ENCODE measurements at places on chromosomes 16 and 17. TPM values are rescaled to one million over a fixed set of nuclear protein-coding genes. Genes with fewer than 3 reads are reported as not detected.

The CNTNAP1 gene
- 1.4 TPM for polyA plus RNA-seq

The FGF11 gene
- 7.7 TPM for polyA plus RNA-seq

The HOXB8 gene
- 19.3 TPM for polyA plus RNA-seq

The SLC12A4 gene
- 16.7 TPM for polyA plus RNA-seq

The TEKT1 gene
- not detected for polyA plus RNA-seq

The RPGRIP1L gene
- polyA plus RNA-seq, result 4.3 TPM

The QPRT gene
- polyA plus RNA-seq, result 168 TPM

The HS3ST2 gene
- not detected for polyA plus RNA-seq

The C17orf100 gene
- polyA plus RNA-seq, result 3.7 TPM

The GCGR gene
- polyA plus RNA-seq, result 37.2 TPM

The TBC1D3G gene
- not detected for polyA plus RNA-seq

The CCL2 gene
- 53.5 TPM for polyA plus RNA-seq

The LRRC46 gene
- polyA plus RNA-seq, result 1.5 TPM

The NOL3 gene
- 35.3 TPM for polyA plus RNA-seq

The SPEM2 gene
- polyA plus RNA-seq, result not detected

The ZC3H18 gene
- polyA plus RNA-seq, result 11.4 TPM

The CNGB1 gene
- not detected for polyA plus RNA-seq

The TPSG1 gene
- 0.86 TPM for polyA plus RNA-seq

The CLDN9 gene
- polyA plus RNA-seq, result not detected

The BRICD5 gene
- polyA plus RNA-seq, result 8.2 TPM

The KCNJ16 gene
- 163 TPM for polyA plus RNA-seq

The CD79B gene
- polyA plus RNA-seq, result 5.2 TPM

The TBX2 gene
- polyA plus RNA-seq, result 122 TPM

The TLCD2 gene
- 1.3 TPM for polyA plus RNA-seq

The HAP1 gene
- polyA plus RNA-seq, result 0.99 TPM

The DVL2 gene
- polyA plus RNA-seq, result 18.0 TPM

The KRTAP4-6 gene
- polyA plus RNA-seq, result not detected

The KCNG4 gene
- polyA plus RNA-seq, result not detected

Data from kidney (tissue), 22 donors.